ENCODE measurements at places on chromosomes 16 and 17. TPM values are rescaled to one million over a fixed set of nuclear protein-coding genes. Genes with fewer than 3 reads are reported as not detected.

ASB16 gene
- total RNA-seq = not detected

LPO gene
- total RNA-seq = 0.62 TPM

DPEP2NB gene
- not detected for total RNA-seq

CDR2L gene
- total RNA-seq = 34.4 TPM

BBS2 gene
- 25.2 TPM for total RNA-seq

GGT6 gene
- 0.24 TPM for total RNA-seq

LITAFD gene
- not detected for total RNA-seq

MEOX1 gene
- not detected for total RNA-seq

CBFA2T3 gene
- 1.5 TPM for total RNA-seq

DYNLRB2 gene
- not detected for total RNA-seq

COX6A2 gene
- total RNA-seq = not detected

ZP2 gene
- total RNA-seq = not detected

RRAD gene
- not detected for total RNA-seq

KCNJ12 gene
- total RNA-seq = 0.97 TPM
